ENCODE measurements at places on chromosomes 13 and 19.

DNA sequence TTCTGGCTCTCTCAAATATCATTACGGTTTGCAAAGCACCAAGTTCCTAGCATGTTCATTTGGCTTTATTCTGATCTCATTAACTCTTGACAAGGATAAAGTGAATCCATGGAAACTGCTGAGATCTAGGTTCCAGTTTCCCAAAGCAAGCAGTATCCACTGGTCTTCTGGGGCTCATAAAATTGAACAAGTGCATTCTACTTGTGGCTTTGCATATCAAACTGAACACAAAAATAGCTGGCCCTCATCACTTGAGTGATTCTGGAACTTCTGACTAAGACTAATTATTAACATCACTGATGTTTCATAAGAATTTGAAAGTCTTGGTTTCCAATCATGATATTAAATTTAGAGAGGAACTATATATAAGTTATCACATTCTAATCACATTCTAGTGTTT is 6.3 kb upstream of the KCTD12 start:
- no peak for DNase-seq

GRCh38 chr19:28694812-28695211 is 518.1 kb downstream of the UQCRFS1 start:
- no peak for DNase-seq

GRCh38 chr13:23928985-23929384 is 31.7 kb upstream of the C1QTNF9B start:
- no peak for DNase-seq

GRCh38 chr19:53980539-53981375 is 10.7 kb upstream of the CACNG6 start:
- no peak for DNase-seq

- no peak for DNase-seq
Measured at GRCh38 chr13:103371271-103371670, 305.1 kb upstream of the SLC10A2 start.

GRCh38 chr13:46605825-46606554 is 53.0 kb downstream of the LRCH1 start:
- no peak for DNase-seq

Measured in naive thymus-derived CD8-positive, alpha-beta T cell (primary cell).